ENCODE measurements at places on chromosomes 2 and 18.
A peak's percentile ranks its signal among the peaks of the same experiment; 100 is the strongest.

- no peak for DNase-seq
Observed at GRCh38 chr2:59008950-59009349, 767.8 kb upstream of the FANCL start.

DNA sequence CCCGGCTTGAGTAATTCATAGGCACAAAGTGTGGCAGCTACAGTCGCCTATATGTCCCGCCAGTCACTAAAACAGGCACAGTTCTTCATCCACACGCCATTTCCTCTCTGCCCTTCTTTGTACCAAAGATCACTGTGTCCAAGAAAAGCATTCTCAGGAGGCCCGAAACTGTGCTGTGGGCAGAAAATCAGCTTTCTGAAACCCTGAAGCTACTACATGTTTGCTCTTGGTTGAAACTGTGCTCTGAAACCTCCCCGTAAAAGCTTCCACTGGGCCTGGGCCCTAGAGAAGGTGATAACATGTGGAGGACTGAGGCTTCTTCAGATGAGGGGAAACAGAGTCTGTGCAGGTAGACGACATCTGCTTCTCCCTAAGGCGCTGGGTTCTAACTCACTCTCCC is 75.6 kb upstream of the ID2 start:
- no peak for DNase-seq

DNA sequence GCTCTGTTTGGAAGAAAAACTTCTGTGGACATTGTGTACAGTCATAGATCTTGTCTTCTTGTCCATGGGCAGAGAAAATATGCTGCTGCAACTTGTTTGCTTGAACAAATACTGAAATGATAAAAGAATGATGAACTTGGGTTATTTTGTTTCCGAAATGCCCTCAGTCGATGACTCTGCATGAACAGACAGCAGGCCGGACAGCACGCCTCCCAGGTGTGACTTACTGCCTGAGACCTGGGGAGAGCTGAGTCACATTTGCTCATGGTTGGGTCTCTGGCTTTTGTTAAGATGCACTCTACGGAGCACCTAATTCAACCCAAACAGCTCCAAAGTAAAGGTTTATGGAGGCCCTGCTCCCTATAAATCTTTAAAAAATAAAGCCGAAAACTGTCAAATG is 262.5 kb downstream of the ZNF521 start:
- DNase-seq, result no peak

DNA sequence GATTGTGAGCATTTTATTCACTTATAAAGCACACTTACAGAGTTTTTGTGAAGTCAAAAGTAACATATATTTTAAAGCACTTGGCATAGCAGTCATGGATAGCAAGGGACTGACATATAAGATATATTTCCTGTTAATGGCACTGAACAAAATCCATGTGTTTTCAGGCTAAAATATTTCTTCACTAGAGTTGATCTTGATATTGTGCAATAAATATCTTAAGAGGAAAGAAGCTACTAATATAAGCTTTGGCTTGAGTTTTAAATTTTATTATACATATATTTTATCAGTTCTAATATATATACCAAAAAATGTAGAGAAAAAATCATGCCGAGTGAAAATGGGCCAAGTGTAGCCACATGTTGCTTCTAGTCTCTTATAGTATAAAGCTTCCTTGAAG is 189.7 kb upstream of the DPP10 start:
- DNase-seq, result no peak

DNA sequence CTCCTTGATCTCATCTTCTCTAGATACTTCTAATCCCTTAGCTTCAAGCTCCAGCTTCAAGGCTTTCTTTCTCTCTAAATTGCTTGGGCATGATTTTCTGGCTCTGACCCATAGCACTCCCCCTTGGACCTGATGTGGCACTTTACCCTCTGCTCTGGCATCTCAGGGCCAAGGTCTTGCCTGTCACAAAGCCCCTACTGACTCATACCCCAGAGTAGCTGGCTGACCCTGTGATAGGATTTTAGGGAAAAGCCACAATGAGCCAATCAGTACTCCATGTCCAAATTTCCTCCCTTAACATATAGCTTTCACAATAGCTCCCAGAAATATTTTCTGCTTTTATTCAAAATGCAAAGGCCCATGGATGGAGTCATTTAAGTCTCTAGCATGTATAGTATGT is 488.7 kb upstream of the SPRED2 start:
- DNase-seq, result no peak

DNA sequence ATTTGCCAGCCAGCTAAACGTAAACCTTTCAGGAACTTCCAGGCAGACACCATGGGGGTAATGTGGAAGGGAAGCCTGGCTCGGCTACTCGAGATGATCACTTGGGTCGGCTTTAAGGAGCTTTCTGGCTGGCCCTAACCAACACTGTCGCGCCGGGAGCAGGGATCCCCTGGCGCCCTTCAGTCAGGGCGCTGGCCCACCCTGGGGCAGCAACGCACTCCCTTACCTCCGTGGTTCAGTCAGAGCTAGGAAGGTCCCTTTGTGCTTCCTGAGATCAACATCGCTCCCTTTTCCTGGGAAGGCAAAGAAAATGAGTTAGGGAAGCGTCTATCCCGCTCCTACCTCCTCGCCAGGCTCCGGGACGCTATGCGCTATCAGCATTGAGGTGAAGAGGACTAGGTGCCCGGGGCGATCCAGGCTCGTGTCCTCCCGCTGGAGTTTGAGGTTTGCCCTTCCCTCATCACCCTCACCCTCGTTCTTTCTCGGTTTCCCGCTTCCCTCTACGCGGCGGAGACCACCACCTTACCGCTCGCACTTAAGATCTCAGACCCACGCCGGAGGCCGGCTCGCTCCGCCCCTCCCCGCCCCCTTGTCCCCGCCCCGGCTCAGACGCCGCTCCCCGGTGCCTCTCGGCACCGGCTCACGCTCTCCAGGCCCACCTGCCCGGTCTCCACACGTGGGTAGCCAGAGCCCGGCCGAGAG is 449 bp upstream of the ATRAID start:
- peak; percentile 63 for DNase-seq

GRCh38 chr18:23857756-23858155 is 156.8 kb upstream of the TTC39C start:
- no peak for DNase-seq

DNA sequence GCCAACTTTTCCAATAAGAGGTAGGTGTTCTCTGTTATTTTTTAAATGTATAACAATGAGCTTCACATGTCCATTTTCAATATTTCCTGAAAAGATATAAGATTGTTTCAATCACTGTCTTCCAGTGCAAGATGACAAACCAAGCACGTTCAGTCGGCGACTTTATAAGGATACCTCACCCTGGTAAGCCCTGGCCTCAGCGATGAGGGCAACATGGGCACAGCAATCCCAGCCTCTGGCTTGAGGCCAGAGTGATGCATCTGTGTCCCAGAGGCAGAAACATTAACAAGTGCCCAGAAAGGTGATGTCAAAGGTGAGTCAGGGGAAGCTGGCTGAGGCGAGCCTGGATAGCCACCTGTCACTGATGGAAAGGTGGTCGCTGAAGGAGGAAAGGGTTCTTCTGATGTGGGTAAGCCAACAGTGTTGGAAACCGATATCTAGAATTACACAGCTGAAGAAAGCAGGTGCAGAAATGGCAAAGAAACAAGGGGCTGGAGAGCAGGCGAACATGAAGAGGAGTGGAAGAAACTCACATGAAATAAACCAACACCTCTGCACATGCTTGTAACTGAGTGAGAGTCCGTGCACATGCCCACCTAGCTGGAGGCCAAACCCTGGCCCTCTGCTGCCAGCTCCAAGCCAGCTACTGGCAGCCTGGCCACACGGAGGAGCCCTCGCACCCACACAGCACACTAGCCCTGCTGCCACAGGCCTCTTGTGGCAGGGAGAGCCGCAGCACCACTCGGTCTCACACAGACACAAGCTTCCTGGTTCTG is 65.5 kb downstream of the FBXO15 start:
- DNase-seq, result peak; percentile 43

GRCh38 chr18:7004009-7004408 is 113.6 kb downstream of the LAMA1 start:
- DNase-seq, result no peak
